Lower leg skin (tissue), 4 donors: ENCODE measurements at places on chromosomes 7 and 10. TPM values are rescaled to one million over a fixed set of nuclear protein-coding genes. Genes with fewer than 3 reads are reported as not detected.
A peak's percentile ranks its signal among the peaks of the same experiment; 100 is the strongest.

DNA sequence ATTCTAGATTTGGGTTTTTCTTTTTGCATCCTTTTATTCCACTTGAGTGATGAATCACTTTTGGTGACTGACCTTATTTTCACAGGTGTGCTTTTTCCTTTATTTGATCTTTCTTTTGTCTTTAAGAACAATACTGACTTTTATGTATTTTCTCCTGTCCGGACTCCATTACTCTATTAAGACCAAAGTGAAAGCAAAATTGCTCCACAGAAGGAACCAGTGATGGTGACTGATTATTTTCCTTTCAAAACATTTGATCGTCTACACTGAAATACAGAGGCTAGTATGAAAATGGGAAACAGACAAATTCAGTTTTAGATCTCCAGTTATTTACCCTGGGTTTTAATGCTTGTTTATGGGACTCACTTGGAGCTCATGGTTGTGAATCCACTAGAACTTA, 15.5 kb downstream of the EXOC4 start:
- DNase-seq: no peak

- DNase-seq: no peak
These were observed 128.6 kb upstream of the SLC26A5 start for GRCh38 chr7:103574576-103574975.

CYP3A5 gene
- 102 TPM for total RNA-seq

CCNY gene
- 23.3 TPM for total RNA-seq

DNA sequence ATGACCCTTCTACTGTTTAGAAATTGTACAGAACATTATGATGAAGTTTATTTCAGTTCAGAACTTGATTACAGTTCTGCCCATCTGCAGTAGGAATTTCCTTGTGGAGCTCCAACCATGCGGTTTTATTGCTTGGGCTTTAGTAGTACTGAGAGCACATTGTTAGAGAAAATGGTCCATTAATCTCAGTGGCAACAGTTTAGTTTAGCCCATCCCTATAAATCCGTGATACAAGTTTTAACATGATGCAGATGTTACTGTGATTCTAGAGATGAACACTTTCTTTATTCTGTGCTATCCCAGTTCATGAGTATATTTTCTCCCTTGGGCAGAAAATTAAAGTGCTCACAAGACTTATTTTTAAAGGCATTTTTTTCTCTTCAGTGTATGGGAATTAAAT, 84.8 kb upstream of the FZD8 start:
- no peak for DNase-seq

DNA sequence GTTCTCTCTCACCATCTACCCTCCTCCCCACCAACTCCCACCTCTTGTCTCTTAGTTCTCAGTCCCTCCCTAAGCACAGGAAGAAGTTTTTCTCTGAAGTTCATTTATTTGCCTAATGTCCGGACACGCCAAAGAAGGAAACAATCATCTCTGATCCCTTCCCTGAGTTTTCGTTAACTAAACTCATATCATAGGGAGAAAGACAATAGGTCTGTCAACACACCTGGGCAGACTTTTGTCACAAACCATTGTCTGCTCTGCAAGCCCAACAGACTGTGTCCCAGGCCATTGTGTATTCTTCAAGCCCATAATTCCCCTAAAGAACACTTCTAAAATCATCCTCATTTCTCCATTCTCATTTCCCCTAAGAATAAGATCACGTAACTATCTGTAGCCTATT, 691.0 kb upstream of the MBL2 start:
- no peak for DNase-seq

GRCh38 chr7:4006687-4007086, 675.4 kb upstream of the FOXK1 start:
- peak; percentile 26 for DNase-seq

DNA sequence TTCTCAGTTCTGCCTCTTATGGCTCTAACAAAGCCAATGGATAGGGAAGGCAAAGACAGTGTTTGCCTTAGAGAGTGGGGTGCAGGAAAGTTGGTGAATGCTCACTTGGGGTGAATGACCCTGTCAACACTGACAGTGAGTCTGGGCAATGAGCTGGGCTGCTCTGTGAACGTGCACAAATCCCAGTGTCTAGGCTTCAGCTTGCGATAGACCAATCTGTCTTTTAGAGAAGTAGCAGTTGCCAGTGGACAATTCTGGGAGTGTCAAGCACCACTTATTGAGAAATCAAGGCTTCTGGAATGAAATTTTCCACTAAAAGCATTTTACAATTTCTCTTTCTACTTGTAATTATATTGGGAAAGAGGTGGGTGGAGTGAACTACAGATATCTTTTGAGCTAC, 141.4 kb downstream of the HERPUD2 start:
- DNase-seq: no peak

GRCh38 chr7:137328373-137329120, 15.0 kb downstream of the PTN start:
- no peak for DNase-seq

GRCh38 chr10:101014230-101014884, 14.7 kb downstream of the LZTS2 start:
- peak; percentile 82 for DNase-seq

GRCh38 chr7:79381921-79382320, 71.5 kb downstream of the MAGI2 start:
- no peak for DNase-seq

ACTL6B gene
- not detected for total RNA-seq

PNLIPRP1 gene
- not detected for total RNA-seq

- no peak for DNase-seq
These were observed 219.5 kb upstream of the NRP1 start for GRCh38 chr10:33553748-33554571.

DNA sequence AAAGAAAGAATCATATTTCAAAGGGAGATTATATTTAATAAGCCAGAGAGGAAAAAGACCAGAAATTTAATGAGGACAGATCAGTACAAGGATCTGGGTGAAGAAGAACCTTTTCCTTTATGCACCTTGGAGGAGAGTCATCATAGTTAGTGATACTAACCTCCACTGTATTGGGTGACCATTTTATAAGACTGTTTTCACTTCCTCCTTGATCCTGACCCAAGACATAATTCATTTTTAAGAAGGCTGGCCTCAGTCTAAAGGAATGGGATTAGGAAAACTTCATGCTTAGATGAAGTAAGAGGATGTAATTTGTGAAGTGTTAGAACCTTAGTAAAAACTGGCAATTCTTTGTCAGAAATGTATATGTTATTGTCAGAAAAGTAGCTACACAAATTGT, 68.6 kb downstream of the ADAM22 start:
- DNase-seq: no peak

DNA sequence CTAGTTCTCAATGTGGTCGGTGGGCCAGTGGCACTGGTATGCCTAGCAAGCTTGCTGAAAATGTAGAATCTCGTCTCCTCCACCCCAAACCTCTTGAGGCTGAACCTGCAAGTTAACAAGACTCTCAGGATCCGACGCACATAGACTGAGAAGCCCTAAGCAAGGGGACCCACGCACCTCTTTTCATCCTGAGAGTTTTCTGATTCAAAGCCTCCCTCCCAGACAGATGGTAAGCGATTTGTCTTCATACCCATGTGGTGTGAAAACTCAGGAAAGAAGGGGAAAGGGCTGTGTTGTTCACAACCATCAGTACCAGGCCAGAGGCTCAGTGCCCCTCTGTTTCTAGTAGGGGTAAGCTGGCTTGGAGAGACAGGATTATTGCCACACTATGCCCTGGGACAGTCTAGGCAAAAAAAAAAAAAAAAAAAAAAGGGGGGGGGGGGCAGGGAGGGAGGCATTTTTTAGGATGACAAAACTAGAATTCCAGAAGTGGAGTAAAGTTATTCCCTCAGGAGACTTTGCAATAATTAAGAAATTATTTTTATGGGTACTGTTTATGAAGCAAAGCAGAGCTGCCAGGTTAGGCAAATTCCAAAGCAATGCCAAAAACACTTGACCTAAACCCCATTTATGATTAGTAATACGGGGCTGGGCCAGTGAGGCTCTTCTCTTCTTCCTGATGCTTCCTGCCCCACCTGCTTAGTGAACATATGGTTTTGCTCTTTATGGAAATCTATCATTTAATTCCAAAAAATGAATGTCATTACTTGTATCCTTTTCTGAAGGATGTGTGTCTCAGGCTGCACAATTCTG, 117.6 kb upstream of the PDLIM1 start:
- peak; percentile 40 for DNase-seq

GRCh38 chr7:47361746-47362215, 220.1 kb downstream of the TNS3 start:
- peak; percentile 74 for DNase-seq

OR2A2 gene
- total RNA-seq: not detected

- no peak for DNase-seq
These were observed 15.1 kb upstream of the CALD1 start for GRCh38 chr7:134764365-134764764.

ELN gene
- 17.5 TPM for total RNA-seq

- no peak for DNase-seq
These were observed 64.4 kb downstream of the BPGM start for GRCh38 chr7:134710854-134711624.

- DNase-seq: no peak
These were observed 317.1 kb upstream of the NPVF start for GRCh38 chr7:25545124-25546008.

GRCh38 chr7:3493499-3493898, 192.4 kb downstream of the SDK1 start:
- DNase-seq: no peak

GRCh38 chr10:60314069-60314940, 75.4 kb downstream of the ANK3 start:
- DNase-seq: no peak

AKR1C1 gene
- 16.3 TPM for total RNA-seq

DNA sequence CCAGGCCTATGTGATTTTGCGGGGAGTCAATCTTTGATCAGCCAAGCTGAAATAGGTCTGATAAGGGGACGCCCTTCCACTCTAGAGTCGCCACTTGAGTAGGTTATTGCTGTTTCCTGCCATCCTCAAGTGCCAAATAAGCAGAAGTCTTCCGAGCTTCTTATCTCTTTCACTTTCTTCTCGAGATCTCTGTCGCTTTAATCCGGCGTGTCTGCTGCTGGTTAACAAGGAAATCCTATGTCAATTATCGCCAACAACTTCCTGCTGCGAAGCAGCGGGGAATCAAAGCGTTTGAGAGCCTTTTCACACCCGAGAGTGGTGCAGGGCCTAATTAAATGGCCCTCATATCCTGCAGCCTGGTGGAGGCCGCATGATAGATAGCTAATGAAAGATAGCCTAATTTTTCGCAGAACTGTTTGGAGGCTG, 215.9 kb downstream of the RAB11FIP2 start:
- no peak for DNase-seq

DNA sequence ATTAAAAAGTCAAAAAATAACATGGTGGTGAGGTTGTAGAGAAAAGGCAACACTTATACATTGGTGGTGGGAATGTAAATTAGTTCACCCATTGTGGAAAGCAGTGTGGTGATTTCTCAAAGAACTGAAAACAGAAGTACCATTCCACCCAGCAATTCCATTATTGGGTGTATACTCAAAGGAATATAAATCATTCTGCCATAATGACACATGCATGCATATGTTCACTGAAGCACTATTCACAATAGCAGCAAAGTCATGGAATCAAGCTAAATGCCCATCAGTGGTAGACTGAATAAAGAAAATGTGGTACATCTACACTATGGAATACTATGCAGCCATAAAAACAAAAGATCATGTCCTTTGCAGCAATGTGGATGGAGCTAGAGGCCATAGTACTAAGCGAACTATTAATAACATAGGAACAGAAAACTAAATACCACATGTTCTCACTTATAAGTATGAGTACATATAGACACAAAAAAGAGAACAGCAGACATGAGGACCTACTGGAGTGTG, 66.1 kb upstream of the MKLN1 start:
- DNase-seq: no peak

GRCh38 chr7:75876126-75876881, 2.5 kb upstream of the RHBDD2 start:
- no peak for DNase-seq

FAM25C gene
- 69.4 TPM for total RNA-seq

HGF gene
- total RNA-seq: 1.4 TPM

- no peak for DNase-seq
These were observed 70.6 kb downstream of the STEAP1B start for GRCh38 chr7:22429386-22429785.

LRIT1 gene
- total RNA-seq: not detected

- no peak for DNase-seq
These were observed 91.1 kb downstream of the CALN1 start for GRCh38 chr7:72321081-72321480.

DNA sequence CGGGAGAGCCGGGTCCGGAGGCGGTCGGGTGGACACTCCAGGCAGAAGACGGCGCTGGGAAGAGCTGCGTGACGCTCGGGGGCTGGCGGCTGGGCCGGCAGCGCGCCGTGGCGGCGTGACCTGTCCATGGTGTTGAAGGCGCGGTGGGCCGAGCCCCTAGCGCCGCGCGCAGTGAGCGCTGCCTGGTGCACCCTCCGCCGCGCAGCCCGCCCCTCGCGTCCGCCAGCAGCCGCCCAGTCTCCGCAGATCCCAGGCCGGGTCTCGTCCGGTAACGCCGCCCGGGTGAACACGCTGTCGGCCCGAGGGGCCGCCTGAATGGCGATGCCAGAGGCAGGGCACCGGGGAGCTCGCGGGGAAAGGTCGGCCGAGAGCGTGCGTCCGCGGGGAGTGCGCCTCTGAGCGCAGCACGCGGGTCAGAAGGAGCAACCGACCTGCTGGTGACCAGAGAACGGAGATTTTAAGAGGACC, 657 bp upstream of the TMEM178B start:
- no peak for DNase-seq

PRLHR gene
- total RNA-seq: not detected

GRCh38 chr7:69839782-69840181, 241.5 kb downstream of the AUTS2 start:
- no peak for DNase-seq

ANKRD61 gene
- total RNA-seq: not detected

GRCh38 chr7:116769546-116769945, 92.8 kb upstream of the CAPZA2 start:
- no peak for DNase-seq

DNA sequence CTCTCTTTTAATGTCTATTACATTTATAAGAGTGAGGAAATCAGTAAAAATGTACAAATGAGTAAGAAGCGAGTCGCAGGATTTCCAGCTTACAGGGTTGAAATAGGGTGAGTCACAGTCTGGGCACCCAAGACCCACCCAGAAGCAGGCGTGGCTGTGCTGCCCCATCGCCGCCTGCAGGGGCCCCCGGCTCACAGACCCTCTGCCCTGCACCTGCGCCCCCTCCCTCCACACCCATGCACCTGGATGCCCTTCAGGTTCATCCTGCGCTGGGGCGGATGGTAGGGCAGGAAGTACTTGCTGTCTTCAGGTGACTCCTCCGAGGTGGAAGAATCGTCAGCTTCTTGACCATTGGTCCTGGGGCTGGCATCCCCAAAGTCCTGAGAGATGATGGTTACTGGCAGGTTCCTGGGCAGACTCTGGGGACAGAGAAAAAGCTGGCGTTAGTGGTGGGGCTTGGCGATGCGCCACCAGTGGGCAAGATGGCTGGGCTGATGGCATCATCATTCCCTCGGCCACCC, 90.2 kb upstream of the GNA12 start:
- peak; percentile 83 for DNase-seq

- no peak for DNase-seq
These were observed 179.4 kb downstream of the ELFN1 start for GRCh38 chr7:1849351-1850041.

GRCh38 chr7:116698396-116698795, 26.4 kb downstream of the MET start:
- DNase-seq: no peak

SEMA3D gene
- 2.7 TPM for total RNA-seq
